Upper lobe of left lung (tissue), 6 donors: ENCODE measurements at places on chromosomes 11 and 22.

DNA sequence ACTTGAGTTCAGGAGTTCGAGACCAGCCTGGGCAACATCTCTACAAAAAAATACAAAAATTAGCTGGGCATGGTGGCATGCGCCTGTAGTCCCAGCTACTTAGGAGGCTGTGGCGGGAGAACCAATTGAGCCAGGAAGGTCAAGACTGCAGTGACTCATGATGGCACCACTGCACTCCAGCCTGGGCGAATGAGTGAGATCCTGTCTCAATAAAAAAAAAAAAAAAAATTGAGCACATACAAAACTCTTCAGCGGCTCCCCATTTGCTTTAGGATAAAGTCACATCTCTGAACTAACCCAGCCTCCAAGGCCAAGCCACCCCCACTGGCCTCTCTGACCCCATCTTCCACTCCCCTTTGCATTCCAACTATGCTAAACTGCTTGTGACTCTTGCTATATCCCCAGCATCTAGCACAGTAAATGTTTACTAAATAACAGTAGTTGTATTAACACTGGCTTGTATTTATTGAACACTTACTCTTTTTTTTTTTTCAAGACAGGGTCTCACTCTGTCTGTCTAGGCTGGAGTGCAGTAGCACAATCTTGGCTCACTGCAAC is 28.9 kb downstream of the CREB3L1 start:
- no peak for DNase-seq

- no peak for DNase-seq
Observed at GRCh38 chr11:35751664-35752061, 89.1 kb downstream of the TRIM44 start.

- DNase-seq, result no peak
Observed at GRCh38 chr11:94650756-94651155, 83.6 kb downstream of the PIWIL4 start.

GRCh38 chr11:126327281-126328000 is 23.6 kb downstream of the DCPS start:
- DNase-seq, result no peak

GRCh38 chr11:21456186-21456585 is 736.7 kb upstream of the ANO5 start:
- DNase-seq, result no peak
